ENCODE measurements at places on chromosomes 12 and 14.

GRCh38 chr12:130700492-130701401 lies 15.4 kb downstream of the RIMBP2 start:
- no peak for DNase-seq

DNA sequence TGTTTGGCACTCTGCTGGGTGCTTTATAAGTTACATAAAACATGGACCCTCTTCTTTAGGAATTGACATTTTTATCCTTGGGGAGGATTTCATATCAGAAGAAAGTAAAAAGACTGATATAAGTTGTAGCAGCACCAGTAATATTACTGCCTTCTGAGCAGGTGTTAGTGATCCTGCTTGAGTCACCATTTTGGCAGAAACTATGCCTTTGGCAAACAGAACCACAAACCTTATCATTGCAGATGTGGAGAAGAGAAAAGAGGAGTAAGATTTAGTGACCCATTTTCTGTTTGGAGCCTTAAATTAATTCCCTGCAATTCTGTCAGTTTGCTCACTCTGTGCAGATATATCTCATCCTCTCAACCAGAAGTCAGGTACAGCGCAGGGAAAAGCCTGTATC lies 23.0 kb downstream of the ZNF410 start:
- DNase-seq = no peak

DNA sequence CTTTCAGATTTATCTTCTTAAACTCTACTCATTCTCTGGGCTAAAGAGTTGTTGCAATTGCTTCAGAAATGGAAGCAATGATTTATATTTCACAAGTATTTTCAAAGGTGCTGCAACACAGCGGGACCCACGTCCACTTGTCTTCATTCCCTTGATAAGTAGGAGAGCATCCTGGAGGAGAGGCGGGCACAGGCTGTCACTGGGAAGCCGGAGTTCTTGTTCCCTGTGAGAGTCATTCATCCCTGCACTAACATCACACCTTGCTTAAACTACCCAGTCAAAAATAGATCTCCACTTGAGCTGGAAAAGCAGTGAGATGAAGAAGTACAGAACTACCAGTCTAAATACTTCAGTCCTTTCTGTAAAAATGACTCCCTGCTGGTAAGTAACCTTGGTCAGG lies 160.5 kb upstream of the RASSF8 start:
- DNase-seq = no peak

DNA sequence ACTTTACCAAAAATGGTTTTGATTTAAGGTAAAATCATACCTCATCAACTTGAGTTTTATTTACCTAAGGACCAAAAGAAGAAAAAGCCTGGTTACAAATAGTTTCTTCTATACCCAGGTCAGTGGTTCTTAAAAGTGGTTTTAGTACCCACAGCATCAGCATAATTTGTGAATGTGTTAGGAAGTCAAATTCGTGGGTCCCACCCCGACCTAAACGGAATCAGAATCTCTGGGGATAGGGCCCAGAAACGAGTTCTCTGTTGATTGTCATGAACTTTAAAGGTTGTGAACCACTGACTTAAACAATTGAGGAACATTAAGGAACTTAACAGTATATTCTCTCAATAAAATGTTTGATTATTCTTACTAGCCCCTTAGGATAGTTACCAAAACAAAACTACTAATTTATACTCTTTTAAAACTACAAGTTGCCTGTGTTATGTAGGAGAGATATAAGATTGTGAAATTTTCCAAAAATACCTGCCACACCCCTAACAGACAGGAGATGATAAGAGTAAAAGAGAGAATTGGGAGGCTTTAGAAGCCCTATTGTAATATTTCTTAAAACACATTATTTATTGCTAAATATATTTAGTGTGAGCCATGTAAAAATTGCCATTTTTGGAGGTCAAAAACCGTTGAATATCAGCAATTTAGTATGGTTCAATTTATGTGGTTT lies 669 bp upstream of the SLC25A21 start:
- DNase-seq = no peak

GRCh38 chr12:58925751-58926150 lies 5.4 kb upstream of the LRIG3 start:
- DNase-seq = no peak

GRCh38 chr12:26878661-26879119 lies 45.7 kb upstream of the ITPR2 start:
- peak; percentile 87 for DNase-seq

GRCh38 chr12:34400411-34400881 lies 378.1 kb downstream of the ALG10 start:
- no peak for DNase-seq

GRCh38 chr14:98886982-98887381 lies 385.0 kb downstream of the BCL11B start:
- no peak for DNase-seq

DNA sequence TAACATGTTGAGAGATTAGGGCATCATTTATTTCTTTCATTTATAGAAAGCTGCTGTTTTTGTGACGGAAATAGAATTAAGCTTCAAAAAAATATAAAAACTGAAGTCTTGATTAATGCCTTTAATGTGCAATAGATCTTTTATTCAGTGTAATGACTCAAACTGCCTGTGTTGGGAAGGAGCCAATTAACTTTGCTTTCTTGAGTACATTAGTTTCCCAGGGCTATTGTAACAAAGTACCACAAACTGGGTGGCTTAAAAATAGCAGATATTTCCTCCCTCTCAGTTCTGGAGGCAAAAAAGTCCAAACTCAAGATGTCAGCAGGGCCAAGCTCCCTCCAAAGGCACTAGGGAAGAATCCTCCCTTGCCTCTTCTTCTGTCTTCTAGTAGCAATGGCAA lies 36.6 kb downstream of the EID3 start:
- no peak for DNase-seq

DNA sequence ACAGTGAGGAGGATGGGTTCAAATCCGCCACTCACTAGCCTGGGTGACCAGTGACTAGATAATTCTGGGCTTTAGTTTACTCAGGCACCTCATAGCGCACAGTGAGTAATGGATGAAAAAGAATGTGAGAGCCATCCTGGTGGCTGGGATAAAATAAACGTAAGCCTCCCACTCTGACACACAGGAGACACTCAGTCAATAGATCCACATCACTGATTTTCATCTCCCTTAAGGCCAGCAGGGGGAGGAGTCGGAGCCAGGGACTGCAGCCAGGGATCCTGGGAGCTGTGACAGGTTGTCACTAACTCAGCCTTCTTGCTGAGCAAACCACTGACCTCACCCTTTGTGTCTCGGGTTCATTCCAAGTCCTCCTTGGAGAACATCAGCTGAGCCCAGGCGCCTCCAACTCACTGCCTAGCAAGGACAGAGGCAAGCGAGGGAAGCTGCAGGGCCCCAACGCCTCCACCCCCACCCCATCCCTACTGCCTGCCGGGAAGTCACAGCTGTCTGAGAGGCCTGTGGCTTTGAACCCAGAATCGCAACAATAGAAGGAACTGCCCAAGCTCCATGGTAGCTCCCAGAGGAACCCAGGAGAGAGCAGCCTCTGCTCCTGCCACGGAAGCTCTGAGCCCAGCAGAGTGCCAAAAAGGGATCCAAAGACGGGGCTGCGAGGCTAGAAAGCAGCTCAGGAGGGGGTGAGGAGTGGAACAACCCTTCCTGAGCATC lies 30.7 kb downstream of the PXN start:
- DNase-seq = no peak

DNA sequence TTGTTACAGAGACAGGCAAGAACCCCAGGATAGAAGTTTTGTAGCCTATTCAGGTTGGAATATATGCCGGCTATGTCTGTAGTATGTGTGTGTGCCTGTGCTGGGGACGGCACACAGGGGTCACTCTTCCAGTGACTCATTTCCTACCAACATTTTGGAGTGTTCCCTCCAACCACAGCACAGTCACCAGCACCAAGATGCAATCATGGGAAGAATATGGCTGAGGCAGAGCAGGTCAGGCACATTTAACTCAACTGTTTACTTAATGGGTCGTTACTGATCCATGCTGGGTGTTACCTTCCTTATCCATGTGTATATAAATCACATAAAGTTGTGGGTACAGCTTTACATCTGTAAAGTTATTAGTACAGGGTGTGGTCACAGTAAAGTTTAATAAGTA lies 178.3 kb downstream of the PRKD1 start:
- DNase-seq = no peak

GRCh38 chr12:79706156-79706555 lies 15.4 kb upstream of the PAWR start:
- DNase-seq = no peak

DNA sequence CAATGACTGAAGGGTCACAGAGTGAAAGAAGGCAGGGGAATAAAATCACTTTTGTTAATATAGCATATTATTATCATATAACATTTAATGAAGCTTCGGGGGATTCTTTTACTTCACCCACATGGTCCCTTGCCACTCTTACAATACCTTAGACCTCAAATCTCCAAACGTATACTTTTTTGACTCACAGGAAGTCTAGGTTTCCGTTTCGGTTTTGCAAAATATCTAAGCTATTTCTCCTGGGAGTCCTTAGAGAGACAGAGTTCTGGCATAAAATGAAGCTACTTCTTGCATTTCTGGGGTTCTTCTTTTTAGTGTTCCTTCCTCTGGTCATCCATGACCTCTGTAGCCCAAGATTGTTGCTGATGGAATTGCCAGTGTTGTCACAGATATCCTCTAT lies 590.5 kb upstream of the ATP2B1 start:
- no peak for DNase-seq

GRCh38 chr14:96584199-96584906 lies 82.2 kb downstream of the PAPOLA start:
- peak; percentile 54 for DNase-seq

- no peak for DNase-seq
Observed at GRCh38 chr14:67004521-67004920, 184.7 kb upstream of the GARIN2 start.

DNA sequence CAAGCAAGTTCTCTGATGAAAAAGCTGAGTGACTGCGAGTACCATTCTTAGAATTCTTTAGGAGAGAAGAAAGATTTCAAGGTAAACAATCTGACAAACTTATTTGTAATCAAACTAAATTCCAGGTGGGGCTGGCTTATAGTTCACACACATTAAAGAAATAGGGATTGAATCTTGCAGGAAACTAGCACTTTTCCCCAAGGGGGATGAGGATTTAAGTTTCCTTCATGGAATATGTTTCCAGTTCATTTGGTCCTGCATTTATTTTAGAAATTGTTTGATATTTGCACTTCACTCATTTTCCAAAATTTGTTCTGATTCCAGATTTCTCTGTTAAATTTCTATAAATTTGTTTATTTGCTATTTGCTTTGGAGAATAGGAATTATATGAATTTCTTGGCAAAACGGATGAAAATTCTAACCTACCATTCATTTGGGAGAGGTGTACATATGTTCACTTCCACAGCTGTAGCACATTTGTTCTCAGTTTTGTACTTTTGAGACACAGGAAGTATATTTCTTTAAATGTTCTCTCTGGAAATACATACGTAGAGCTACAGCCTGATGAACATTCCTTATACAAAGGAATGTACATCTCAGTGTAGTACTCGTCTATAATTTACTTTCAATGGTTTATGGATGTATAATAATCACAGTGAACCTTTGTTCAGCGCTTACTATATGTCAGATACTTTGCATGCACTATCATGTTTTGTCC lies 145.5 kb downstream of the AKAP6 start:
- no peak for DNase-seq

- no peak for DNase-seq
Observed at GRCh38 chr12:54419088-54419887, at the start of gene ITGA5. TSS of gene ITGA5 (minus strand) at chr12:54419266. CDS start at chr12:54419198, 68 bp downstream.

DNA sequence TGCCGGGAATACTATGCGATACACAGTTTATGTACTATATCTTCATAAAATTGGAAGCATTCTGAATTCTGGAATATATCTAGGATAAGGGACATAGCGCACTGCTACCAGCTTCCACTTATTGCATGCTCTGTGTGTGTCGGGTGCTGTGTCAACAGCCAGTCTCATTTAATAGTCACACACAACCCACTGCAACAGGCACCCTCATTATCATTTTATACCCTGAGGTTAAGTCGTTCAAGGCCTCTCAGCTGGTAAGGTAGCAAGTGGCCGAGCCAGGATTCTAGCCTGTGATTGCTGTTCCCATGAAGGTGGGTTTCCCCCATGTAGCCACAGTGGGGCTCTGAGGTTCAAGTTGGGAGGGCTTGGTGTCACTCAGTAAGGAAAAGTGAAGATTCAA lies 7.0 kb downstream of the PPP1R1A start:
- no peak for DNase-seq

DNA sequence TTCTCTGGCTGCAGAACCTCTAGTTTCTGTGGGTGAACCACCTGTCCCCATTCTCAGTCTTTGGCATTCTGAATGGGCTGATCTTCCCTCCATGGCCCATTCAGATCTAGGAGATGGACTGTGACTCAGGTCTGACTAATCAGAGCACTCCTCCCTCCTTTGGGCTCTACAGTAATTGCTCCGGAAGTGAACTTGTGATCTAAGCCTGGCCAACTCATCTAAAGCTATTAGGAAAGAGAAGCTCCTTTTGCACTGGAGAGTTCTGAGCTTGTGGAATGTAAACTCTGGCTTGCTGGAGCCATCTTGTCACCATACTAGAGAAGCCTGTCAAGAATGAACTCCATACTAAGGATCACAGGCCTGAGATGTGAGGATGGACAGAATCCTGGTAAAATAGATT lies 168.2 kb downstream of the SUDS3 start:
- no peak for DNase-seq

GRCh38 chr12:78375461-78375860 lies 489.1 kb upstream of the SYT1 start:
- DNase-seq = no peak

- DNase-seq = no peak
Observed at GRCh38 chr12:57087010-57087690, 1.8 kb upstream of the NAB2 start.

- no peak for DNase-seq
Observed at GRCh38 chr12:80273144-80273543, 170.9 kb upstream of the PTPRQ start.

- DNase-seq = peak; percentile 69
Observed at GRCh38 chr14:51447411-51447810, 204.3 kb upstream of the FRMD6 start.

GRCh38 chr14:81963846-81964245 lies 430.2 kb upstream of the SEL1L start:
- peak; percentile 99 for DNase-seq

GRCh38 chr14:93582516-93582915 lies 151.8 kb downstream of the UNC79 start:
- DNase-seq = no peak

DNA sequence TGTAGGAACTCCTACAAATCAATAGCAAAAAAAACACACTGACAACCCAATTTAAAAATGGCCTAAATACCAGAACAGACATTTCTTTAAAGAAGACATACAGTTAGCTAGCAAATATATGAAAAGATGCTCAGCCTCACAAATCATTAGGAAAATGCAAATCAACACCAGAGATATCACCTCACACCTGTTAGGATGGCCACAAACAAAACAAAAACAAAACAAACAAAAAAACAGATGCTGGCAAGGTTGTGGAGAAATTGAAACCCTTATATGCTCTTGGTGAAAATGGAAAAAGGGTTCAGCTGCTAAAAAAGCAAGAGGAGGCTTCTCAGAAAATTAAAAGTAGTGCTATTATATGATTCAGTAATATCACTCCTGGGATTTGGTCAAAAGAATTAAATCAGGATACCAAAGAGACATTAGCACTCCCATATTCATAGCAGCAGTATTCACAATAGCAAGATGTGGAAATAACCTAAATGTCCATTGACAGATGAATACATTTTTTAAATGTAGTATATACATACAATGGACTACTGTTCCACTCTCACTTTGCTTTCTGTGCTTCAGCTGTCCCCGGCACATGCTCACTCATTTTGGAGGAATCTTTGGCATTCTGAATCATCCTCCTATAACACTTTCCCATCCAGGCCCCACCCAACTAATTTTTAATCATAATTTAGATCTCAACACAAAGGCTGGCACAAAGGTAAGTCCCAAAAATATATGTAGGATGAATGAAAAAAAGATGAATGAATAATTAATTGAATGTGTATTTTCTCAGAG lies 99.1 kb downstream of the SYT1 start:
- no peak for DNase-seq

GRCh38 chr14:102593061-102593824 lies 794 bp downstream of the RCOR1 start:
- no peak for DNase-seq

Measured in NCI-H524 treated with DMSO at 0.1 percent for 48 hours (cell line).